CD8-positive, alpha-beta memory T cell (primary cell): ENCODE measurements at places on chromosomes 16 and 17.

GRCh38 chr17:62913991-62914570, 52.0 kb upstream of the TANC2 start:
- no peak for DNase-seq

- no peak for DNase-seq
Measured at GRCh38 chr16:66706506-66706880, 9.9 kb upstream of the CMTM4 start.

GRCh38 chr16:13307255-13307654, 405.9 kb downstream of the SHISA9 start:
- no peak for DNase-seq

- DNase-seq: no peak
Measured at GRCh38 chr17:78999056-78999768, 10.4 kb downstream of the CANT1 start.

DNA sequence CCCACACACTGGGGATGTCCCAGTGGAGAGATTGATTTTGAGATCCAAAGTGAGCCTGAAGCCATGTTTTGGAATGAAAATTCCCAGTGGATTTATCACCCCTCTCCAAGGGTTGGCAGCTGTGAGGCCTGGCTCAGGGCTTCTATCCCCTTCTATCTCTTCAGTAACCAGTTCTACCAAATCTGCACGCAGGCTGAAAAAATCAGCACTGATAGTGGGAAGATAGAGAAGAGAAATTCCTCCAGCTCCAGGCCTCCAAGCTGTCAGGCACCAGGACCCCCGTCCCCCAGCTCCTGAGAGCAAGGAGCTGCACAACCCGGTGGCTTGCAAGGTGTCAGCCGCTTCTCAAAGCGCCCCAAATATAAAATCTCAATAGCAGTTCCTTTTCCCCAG, 1.0 kb downstream of the FLOT2 start:
- DNase-seq: no peak

DNA sequence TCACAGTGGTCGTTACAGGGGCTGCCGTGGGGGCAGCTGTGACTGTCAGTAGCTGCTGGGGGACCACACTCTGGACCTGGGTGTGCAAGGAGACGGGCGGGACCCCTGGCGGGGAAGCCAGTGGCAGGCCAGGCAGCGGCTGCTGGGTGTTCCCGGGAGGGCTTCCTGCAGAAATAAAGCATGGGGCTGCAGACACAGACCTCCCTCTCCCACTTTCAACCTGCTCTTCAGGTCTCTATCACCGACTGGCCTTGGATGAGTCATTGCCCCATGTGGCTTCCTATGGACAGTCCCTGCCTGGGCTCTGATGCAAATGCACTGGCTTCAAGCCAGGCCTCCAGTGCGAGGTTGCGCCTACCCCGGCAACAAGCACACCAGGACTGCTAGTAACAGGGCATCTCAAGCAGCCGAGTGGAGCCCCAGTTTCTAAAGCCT, 17.2 kb downstream of the SREBF1 start:
- peak; percentile 36 for DNase-seq
